ENCODE measurements at places on chromosomes 2 and 18. TPM values are rescaled to one million over a fixed set of nuclear protein-coding genes. Genes with fewer than 3 reads are reported as not detected.
A peak's percentile ranks its signal among the peaks of the same experiment; 100 is the strongest.

GRCh38 chr18:48852292-48852691 is 98.5 kb downstream of the SMAD7 start:
- peaks cover 3% of the 10 kb centered on the region for H3K4me1 ChIP-seq
- H3K27me3 ChIP-seq = no peaks in the 10 kb centered on the region
- no peak for DNase-seq
- H3K36me3 ChIP-seq = no peaks in the 10 kb centered on the region

DNA sequence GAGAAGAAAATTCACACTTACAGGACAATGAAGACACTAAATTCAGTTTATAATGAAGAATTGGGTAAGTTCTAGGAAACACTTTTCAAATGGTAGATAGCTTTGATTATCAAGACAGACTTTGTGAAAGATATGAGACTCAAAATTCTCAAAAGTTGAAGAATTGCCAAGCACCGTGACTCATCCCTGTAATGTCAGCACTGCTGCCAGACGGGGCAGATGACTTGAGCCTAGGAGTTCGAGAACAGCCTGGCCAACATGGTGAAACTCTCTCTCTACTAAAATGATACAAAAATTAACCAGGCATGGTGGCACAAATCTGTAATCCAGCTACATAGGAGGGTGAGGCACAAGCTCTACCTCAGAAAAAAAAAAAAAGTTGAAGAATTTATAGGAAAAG is 1820.1 kb upstream of the LRRTM1 start:
- no peaks in the 10 kb centered on the region for H3K4me1 ChIP-seq
- DNase-seq = no peak
- no peak overlapping the region for H3K4me3 ChIP-seq
- no peaks in the 10 kb centered on the region for H3K27me3 ChIP-seq

- H3K4me3 ChIP-seq = no peak overlapping the region
- no peaks in the 10 kb centered on the region for H3K36me3 ChIP-seq
- H3K27me3 ChIP-seq = no peaks in the 10 kb centered on the region
- no peaks in the 10 kb centered on the region for H3K4me1 ChIP-seq
- no peak overlapping the region for H3K27ac ChIP-seq
- DNase-seq = no peak
Measured at GRCh38 chr18:53541924-53542323, 682.5 kb downstream of the MBD2 start.

DNA sequence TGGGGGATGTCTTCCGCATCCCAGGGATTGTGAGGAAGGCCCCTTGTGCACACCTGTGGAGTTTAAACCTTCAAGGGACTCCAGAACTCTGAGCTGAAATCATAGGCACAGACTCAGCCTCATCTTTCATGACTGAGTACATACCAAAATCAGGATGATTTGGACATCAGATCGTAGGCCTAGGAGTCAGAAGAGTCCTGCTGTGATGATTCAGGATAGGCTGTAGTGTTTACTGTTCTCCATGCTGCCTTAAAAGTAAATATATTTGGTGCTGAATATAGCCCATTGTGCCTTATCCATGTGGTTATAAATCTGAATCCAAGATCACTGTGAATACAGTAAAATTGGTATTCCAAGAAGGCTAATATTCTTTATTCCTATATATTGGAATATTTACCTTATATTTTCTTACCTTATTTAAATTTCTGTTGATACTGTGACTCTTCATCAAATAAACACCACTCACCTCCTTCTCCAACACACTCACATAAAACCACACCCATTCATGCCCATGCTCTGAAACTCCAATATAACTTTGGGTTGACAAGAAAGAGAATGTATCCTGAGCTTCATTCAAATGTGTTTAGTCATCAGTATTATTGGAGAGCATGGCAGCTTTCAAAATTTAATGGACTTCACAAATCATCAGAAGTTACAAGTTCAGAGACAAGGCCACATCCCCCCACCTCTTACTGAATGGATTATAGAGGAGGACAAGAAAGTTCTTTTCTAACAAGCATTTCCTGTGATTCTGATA is 561.4 kb upstream of the LINC00305 start:
- no peak overlapping the region for H3K4me3 ChIP-seq
- H3K27ac ChIP-seq = no peak overlapping the region
- peaks cover 15% of the 10 kb centered on the region for H3K4me1 ChIP-seq

- H3K36me3 ChIP-seq = no peaks in the 10 kb centered on the region
- H3K4me3 ChIP-seq = no peak overlapping the region
- H3K27ac ChIP-seq = no peak overlapping the region
- H3K4me1 ChIP-seq = no peaks in the 10 kb centered on the region
- DNase-seq = no peak
- H3K27me3 ChIP-seq = no peaks in the 10 kb centered on the region
Measured at GRCh38 chr2:25602333-25602723, 71.0 kb downstream of the DTNB start.

GRCh38 chr2:579961-580360 is 97.2 kb downstream of the TMEM18 start:
- peaks cover 2% of the 10 kb centered on the region for H3K4me1 ChIP-seq
- H3K4me3 ChIP-seq = no peak overlapping the region
- H3K27me3 ChIP-seq = no peaks in the 10 kb centered on the region
- no peak for DNase-seq

DNA sequence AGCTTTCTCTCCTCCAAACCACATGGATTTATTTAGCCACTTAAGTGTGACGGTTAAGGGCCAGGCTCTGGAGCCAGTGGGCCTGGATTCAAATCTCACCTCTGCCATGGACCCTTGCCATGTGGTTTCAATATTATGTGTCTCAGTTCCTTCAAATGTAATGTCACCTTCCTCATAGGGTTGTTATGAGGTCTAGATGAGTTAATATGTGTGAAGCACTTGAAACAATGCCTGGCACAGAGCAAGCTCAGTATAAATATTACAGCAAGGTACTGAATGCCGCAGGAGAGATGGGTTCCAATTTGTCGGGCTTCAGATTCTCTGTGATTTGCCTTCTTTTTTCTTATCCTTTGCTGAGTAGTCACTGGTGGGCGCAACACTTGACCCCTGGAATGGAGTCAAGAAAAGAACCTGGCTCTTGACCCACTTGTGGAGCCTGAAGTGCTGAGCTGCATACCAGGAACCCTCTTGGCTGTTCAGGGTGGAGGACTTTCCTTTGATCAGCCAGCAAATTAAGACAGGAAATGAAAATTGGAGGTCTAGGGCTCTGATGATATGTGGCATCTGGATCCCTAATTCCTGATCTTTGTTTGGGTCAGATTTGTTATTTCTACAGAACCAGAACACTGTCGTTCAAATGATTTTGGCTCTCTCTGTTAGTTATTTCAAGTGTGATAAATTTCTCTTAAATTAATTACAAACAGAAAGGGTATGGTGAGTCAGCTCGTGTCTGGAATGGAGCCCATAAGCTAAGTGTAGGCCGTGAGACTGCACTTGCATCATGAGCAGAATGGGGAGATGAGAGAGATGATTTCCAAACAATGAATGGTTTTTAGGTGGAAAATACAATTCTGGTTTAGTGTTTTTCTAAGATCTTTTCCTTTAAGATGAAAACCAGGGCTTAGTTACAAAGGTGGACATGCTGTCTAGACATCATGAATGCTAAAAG is 293.0 kb downstream of the KCNS3 start:
- H3K4me1 ChIP-seq = no peaks in the 10 kb centered on the region
- no peak overlapping the region for H3K4me3 ChIP-seq
- no peaks in the 10 kb centered on the region for H3K36me3 ChIP-seq
- DNase-seq = no peak
- peaks cover 9% of the 10 kb centered on the region for H3K27me3 ChIP-seq

DNA sequence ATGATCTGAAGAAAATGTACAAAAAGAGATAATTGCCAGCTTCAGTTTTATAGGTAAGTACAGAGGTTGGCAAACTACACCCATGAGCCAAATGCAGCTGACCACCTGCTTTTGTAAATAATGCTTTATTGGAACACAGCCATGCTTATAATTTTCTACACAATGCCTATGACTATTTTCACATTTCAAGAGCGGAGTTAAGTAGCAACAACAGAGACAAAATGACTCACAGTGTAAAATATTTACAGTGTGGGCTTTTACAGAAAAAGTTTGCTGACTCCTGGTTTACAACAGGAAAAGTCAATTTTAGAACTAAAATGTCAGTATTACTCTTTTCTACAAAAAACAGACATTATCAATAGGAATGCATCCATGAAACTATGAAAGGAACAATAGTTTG is 26.0 kb downstream of the CWC22 start:
- H3K27me3 ChIP-seq = no peaks in the 10 kb centered on the region
- H3K4me3 ChIP-seq = no peak overlapping the region
- H3K4me1 ChIP-seq = no peaks in the 10 kb centered on the region
- peaks cover 56% of the 10 kb centered on the region for H3K36me3 ChIP-seq
- no peak for DNase-seq

DNA sequence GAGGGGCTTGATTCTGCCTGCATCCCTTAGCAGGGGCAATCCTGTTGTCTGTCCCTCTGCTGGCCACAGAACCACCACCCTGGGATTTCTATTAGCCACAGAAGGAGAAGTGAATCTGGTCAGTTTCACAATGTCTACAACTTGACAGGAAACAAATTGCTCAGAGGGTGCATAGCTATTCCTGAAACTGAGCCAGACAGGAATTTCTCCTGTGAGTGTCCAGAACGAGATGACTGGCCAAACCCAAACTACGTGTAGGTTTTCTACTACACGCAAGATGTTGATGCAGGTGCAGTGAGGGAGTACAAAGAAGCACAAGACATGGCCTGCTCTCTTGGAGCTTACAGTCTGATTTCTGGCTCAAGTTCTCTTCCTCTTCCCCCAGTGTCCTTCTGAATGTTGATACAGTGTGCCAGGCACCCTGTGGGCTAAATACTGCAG is 201.9 kb downstream of the CLIP4 start:
- H3K27me3 ChIP-seq = peaks cover 3% of the 10 kb centered on the region
- no peak overlapping the region for H3K4me3 ChIP-seq
- peak overlapping the region; percentile 48 for H3K27ac ChIP-seq
- H3K4me1 ChIP-seq = peaks cover 34% of the 10 kb centered on the region

GRCh38 chr2:176149939-176150583 is 1.3 kb upstream of the HOXD4 start:
- H3K4me3 ChIP-seq = no peak overlapping the region
- H3K36me3 ChIP-seq = no peaks in the 10 kb centered on the region
- peaks cover 96% of the 10 kb centered on the region for H3K27me3 ChIP-seq
- H3K27ac ChIP-seq = no peak overlapping the region
- DNase-seq = no peak

HOXD12 gene
- not detected for total RNA-seq

EPAS1 gene
- total RNA-seq = 145 TPM

NCKAP5 gene
- total RNA-seq = 3.3 TPM

DLX1 gene
- total RNA-seq = not detected
